Astrocyte of the hippocampus (primary cell): ENCODE measurements at places on chromosomes 3 and 15.

DNA sequence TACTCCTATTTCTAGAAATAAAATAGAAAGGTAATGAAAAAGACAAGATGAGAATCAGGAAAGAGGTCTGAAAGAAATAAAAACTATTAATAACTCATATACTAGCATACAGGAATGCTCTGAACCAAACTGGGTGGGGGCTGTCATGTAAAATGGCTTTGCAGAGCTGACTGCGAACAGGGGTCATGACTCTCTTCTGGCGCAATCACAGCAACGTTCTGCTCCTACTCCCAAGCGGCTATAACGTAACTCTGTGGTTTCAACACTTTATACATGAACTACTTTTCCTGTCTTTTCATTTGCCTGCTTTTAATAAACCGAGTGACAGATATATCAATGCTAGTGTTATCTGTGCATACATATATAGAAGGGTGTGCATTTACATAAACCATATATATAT lies 116.7 kb downstream of the DLG1 start:
- DNase-seq, result no peak

DNA sequence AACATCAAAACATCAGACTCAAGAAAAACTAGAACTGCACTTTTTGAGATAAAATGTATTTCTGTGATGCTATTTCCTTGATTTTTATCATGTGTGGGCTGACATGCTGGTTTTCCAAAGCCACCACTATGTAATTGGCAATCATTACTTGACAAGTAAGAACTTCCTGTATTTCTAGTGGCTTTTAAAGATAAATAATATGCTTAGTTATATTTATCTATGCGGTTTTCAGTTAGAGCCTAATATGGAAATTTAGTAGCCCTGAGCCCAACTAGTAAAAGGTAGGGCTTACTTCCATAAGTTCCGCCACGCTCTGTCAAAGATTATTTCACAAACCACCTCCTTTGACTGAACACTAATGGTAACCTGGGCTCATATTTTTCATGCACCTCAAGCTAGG lies 91.6 kb downstream of the PPARG start:
- DNase-seq, result no peak

- no peak for DNase-seq
Observed at GRCh38 chr3:127147291-127147885, 45.5 kb upstream of the PRR23E start.

DNA sequence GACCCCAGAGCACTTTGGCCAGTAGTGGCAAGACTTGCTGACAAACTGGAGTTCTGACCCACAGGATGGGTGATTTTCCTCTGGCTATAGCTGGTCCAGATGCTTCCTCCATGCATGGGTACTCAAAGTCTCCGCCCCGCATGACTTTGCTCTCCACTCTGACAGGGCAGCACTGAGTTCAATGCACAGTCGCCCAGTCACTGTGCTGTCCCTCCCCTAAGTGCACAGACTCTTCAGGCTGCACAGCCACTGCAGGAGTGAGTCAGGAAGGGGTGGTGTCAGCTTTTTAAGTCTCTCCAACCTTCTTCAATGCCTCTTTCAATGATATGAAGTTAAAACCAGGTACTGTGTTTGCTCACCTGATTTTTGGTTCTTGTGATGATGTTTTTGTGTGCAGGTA lies 17.8 kb downstream of the TEX9 start:
- no peak for DNase-seq

GRCh38 chr3:141373232-141373631 lies 4.9 kb downstream of the ZBTB38 start:
- DNase-seq, result no peak

GRCh38 chr3:183085634-183086390 lies 13.5 kb downstream of the MCCC1 start:
- peak; percentile 62 for DNase-seq

- DNase-seq, result peak; percentile 82
Observed at GRCh38 chr3:140186421-140186920, 251.5 kb downstream of the CLSTN2 start.

DNA sequence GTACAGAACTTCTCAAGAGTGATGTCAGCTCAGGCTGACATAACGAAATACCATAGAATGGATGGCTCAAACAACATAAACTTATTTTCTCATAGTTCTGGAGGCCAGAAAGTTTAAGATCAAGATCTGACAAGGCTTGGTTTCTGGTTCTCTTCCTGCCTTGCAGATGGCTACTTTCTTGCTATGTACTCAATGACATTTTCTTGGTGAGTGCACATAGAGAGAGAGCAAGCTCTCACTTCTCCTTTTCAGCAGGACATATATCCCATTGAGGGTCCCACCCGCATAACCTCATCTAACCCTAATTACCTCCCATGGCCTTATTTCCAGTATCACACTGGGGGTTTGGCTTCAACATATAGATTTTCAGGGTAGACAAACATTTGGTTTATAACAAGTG lies 1072.1 kb downstream of the PLOD2 start:
- no peak for DNase-seq

GRCh38 chr15:101521591-101521990 lies 32.1 kb upstream of the PCSK6 start:
- DNase-seq, result no peak

DNA sequence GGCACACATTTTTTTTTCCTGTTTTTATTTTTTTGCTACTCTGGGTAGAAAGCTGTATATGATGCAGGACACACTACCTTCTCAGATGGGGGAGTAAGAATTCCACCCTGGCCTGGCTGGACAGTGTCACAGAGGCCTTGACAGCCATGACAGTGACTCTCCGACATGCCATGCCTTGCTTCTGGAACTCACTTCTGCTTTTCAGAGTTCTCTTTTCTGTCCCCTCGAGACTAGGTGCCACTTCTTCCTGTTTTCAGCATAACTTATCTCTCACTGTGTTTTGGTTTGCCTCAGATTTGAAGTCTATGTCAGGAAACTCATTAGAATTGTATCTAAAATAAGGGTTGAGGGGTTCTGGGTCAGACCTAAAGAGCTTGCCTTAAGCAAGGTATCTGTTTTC lies 69.1 kb upstream of the SEC13 start:
- no peak for DNase-seq

DNA sequence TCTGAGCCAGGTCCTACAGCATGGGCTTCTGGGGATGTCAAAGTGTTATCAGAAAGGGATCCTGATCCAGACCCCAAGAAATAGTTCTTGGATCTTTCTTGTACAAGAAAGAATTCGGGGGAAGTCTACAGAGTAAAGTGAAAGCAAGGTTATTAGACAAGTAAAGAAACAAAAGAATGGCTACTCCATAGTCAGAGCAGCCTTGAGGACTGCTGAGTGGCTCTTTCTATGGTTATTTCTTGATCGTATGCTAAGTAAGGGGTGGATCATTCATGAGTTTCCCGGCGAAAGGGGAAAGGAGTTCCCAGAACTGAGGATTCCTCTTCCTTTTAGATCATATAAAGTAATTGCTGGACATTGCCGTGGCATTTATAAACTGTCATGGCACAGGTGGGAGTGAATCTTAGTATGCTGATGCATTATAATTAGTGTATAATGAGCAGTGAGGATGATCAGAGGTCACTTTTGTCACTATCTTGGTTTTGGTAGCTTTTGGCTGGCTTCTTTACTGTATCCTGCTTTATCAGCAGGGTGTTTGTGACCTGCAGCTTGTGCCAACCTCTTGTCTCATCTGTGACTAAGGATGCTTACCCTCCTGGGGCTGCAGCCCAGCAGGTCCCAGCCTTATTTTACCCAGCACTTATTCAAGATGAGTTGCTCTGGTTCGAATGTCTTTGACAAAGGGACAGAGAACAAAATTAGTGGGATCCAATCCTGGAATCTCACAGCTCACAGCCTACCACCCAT lies 41.0 kb downstream of the CRYGS start:
- DNase-seq, result no peak

DNA sequence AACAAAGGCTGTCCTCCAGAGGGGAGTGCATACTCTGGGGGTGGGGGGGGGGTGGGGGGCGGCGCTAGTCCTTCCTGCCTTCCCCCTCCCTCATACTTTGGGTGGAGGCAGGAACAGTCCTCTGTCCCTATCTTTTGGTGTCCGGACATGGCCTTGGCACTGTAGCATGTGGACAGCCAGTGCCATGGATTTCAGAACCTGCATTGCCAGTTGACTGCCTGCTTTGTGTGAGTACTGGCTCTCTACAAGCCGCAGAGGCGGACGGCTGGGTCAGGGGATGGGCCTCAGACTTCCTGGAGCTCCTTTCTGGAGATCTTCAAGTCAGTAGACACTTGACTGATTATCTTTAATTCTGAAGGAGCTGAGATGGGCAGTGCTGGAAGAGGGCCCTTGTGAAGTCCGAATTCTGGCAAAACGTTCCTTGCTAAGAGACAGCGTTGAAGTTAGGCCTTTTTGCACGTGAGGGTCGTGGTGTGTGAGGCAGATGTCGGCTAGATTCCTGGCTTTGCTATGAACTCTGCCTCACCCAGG lies 2.5 kb downstream of the CLDN11 start:
- peak; percentile 29 for DNase-seq

DNA sequence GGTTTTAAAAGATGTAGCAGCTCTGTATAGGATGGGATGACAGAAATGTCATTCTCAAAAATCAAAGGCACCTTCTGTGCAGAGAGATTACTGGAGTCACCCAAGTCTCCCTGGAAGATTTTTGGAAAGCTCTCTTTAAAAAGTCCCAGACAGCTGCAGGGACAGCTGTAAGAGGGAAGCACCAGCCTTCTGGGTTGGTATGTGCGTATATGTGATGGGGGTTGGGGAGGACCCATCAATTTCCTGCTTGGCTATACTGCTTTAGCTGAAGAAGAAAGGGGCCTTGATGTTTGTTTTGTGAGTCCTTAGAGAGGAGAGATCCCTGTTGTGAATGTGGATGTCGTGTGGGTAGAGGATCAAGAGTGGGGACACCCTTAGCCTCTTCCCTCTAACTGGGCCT lies 5.4 kb upstream of the SEC11A start:
- DNase-seq, result no peak

DNA sequence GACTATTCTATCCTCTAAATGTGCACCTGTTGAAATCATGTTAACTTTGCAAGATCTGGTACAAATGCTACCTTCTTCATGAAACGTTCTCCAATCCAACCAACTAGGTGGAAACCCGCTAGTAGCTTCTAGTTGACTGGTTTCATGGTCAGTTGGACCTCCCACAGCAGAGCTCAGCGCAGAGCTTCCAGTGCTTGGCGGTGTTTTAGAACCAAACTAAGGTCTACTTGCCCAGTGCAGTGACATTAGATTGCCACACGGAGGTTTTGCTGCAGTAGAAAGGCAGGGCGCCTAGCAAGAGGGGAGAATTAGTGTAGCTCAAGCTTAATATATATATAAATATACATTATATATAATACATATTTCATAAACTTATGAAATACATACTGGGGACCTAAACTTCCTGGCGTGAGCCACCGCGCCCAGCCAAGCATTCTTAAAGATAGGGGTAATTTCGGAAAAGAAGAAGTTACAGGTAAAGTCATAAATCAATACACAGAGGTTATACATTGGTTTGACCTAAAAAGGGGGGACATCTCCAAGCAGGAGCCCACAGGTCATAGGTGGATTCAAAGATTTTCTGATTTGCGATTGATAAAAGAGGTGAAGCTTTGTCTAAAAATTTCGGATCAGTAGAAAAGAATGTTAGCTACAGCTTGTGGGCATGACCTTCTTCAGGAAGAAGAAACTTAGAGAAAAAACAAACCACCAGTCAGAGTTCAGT lies 2.1 kb upstream of the OXSR1 start:
- DNase-seq, result no peak

DNA sequence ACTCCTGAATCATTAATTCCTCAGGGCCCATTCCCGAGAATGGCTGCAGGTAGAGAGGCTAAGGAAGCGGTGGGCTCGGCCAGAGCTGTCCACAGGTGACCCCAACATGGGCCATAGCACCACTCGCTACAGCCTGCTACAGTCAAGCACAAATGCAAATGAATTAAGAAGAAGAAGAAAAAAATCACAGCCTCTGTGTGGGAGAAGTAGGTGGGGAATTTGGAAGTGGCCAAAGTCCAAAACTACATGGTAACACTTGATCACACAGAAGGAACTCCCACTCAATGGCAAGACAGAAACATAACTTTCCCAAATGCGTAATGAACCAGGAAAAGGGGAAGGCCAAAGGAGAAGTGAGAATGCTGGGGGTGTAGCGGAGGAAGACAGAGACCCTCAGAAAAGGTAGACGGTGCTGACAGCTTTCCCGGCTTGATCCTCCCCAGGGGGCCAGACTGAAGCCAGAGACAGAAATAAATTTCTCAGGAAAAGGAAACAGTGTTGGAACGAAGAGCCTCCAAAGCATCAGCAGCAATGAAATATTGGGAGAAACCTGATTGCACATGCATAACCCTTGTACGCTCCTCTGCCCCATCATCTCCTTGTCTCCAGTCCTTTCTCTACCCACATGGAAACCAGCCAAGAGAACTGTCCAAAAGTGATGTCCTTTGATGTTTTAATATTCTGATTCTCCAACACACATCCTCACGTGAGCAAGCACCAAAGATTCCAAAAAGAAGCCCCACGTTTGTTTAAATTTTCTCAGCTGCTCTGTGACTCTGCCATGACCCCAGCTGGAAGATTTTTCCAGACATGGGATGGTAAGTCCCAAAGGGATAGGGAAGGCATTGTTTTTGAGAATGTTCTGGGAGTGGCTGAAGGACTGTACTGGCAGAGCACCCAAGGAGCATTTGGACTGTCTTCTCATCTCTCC lies 107.6 kb downstream of the OXNAD1 start:
- DNase-seq, result no peak

- DNase-seq, result peak; percentile 41
Observed at GRCh38 chr3:187742351-187743171, 2.7 kb downstream of the BCL6 start.

- no peak for DNase-seq
Observed at GRCh38 chr3:101020351-101021015, 27.3 kb upstream of the ABI3BP start.

DNA sequence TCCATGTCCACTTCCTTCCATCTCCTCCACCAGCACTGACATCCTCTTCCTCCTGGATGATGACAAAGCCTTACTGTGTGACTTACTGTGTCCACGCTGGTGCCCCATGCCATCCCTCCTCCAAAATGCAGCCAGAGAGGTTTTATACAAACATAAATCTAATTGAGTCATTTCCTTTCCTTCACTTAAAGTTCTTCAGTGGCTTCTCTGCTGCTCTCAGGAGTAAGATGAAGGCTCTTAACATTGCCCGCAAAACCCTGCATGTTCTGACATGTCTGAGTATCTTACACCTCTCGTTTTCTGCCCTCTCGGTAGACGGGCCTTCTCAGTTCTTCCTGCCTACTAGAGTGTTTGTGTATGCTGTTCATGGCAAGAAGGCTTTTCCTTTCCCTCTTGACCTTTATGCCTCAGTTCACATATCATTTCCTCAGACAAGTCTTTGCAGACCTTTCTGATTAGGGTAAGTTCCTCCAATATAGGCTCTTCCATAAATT lies 175.5 kb downstream of the CFAP20DC start:
- DNase-seq, result peak; percentile 5
